ENCODE measurements at places on chromosomes 16 and 17. TPM values are rescaled to one million over a fixed set of nuclear protein-coding genes. Genes with fewer than 3 reads are reported as not detected.

The NPIPA5 gene
- not detected for total RNA-seq

The RAB26 gene
- total RNA-seq, result 3.8 TPM

DNA sequence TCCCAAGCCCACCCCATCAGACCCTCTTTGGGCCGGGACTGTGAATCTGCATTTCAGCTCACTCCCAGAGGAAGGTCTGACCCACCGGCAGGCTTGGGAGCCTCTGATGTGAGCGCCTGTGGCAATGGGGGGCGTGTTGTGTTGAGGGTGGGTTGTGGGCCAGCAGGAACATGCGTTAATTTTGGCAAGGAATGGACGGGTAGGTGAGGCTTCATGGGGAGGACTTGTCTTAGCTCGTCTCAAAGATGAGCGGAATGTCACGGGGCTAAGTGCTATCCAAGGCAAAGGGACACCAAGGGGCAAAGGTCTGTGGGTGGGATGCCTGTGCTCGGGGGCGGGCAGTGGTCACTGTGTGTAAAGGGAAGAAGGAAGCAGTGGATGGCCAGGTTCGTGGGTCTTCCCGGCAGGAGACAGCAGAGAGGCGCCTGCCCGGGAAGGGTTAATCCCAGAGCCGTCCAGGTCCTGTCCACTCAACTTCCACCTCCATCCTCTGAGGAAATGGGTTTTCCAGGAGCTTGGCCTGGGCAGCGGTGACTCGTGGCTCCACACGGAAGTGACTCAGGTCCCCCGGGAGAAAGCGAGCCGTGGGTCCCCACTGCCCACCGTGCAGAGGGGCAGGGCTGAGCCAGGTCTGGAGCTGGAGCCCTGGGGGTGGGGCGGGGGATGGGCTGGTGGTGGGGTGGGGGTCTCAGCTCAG lies 17.4 kb downstream of the ADGRG1 start:
- no peak for DNase-seq
- peak overlapping the region; percentile 28 for H3K27ac ChIP-seq
- H3K4me1 ChIP-seq, result no peaks in the 10 kb centered on the region
- H3K36me3 ChIP-seq, result no peaks in the 10 kb centered on the region
- H3K27me3 ChIP-seq, result no peaks in the 10 kb centered on the region

DNA sequence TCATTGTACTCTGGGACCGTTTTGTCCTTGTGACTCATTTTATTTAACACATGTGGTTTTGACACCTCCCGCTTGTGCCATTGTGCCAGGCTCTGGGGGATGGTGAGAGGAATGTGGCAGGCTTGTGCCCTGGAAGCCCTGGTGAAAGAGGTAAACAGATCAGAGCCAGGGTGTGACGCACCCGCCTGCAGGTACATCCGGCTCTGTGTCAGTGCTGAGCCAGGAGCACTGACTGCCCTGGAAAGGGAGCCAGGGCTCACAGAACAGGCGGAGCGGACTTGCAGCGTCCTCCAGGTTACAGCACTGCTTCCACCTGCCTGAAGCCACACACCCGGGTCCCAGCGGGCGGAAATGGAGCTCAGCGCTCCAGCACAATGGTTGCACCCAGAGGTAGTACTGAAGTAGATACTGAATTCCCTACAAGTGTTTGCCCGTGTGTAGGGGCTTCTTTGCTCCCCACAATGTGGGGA lies 30.6 kb downstream of the CDRT15 start:
- no peaks in the 10 kb centered on the region for H3K4me1 ChIP-seq
- H3K4me3 ChIP-seq, result no peak overlapping the region
- peak overlapping the region; percentile 34 for H3K27ac ChIP-seq
- H3K27me3 ChIP-seq, result no peaks in the 10 kb centered on the region

GRCh38 chr16:50269061-50269705 lies 2.8 kb downstream of the ADCY7 start:
- H3K27ac ChIP-seq, result no peak overlapping the region
- DNase-seq, result no peak
- H3K27me3 ChIP-seq, result no peaks in the 10 kb centered on the region
- no peaks in the 10 kb centered on the region for H3K4me1 ChIP-seq
- H3K36me3 ChIP-seq, result no peaks in the 10 kb centered on the region
- no peak overlapping the region for H3K4me3 ChIP-seq

GRCh38 chr16:11051879-11052808 lies 107.8 kb downstream of the CLEC16A start:
- no peaks in the 10 kb centered on the region for H3K4me1 ChIP-seq
- H3K36me3 ChIP-seq, result no peaks in the 10 kb centered on the region
- no peak overlapping the region for H3K27ac ChIP-seq
- no peak for DNase-seq
- no peak overlapping the region for H3K4me3 ChIP-seq

GRCh38 chr17:1969712-1970111 lies 55.4 kb downstream of the RTN4RL1 start:
- no peak overlapping the region for H3K4me3 ChIP-seq
- H3K27ac ChIP-seq, result no peak overlapping the region
- DNase-seq, result no peak

Measured in right lobe of liver (tissue), 6 donors.